ENCODE measurements at places on chromosomes 11 and 22. TPM values are rescaled to one million over a fixed set of nuclear protein-coding genes. Genes with fewer than 3 reads are reported as not detected.

DNA sequence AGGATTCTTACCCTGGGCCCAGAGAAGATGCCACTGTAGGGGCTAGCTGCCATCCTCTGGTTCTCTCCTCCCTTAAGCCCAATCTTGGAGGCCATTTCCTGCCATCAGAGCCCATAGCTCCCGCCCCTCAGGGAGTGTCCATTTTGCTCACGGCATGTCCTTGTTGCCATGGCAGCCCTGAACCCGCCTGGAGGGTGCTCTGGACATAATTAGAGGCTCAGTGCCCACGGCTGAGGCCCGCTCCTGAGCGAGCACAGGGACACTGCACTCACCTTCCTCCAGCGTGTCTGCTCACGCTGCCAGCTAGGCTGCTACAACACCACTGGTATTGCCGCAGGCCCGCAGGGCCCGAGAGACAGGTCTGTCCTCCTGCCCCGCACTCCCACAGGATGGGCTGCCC is 11.1 kb upstream of the SUSD2 start:
- no peaks in the 10 kb centered on the region for H3K27me3 ChIP-seq
- H3K27ac ChIP-seq: peak overlapping the region; percentile 53
- H3K36me3 ChIP-seq: peaks cover 70% of the 10 kb centered on the region
- no peak for DNase-seq

DNA sequence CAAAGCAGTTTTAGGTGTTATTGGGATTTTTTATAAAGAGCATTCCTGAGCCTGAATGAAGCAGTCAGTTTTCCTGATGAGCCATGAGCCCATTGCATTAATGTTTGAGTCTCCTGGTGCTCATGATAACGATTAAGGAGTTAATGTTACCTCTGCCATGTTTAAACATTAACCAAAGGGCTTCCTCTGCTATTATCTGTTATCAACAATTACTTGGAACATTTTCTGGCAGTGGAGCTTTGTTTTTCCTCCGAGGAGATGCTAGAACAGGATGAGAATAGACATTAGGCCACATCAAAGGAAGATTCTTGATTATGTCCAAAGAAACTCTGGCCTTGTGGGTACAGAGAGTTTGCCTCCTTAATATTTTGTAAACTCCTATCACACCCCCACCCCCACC is 49.9 kb downstream of the ZNRF3 start:
- H3K36me3 ChIP-seq: no peaks in the 10 kb centered on the region
- no peaks in the 10 kb centered on the region for H3K27me3 ChIP-seq
- DNase-seq: no peak

- H3K27ac ChIP-seq: no peak overlapping the region
- H3K4me3 ChIP-seq: no peak overlapping the region
- no peaks in the 10 kb centered on the region for H3K4me1 ChIP-seq
- no peak for DNase-seq
Measured at GRCh38 chr11:35605706-35606105, 12.6 kb upstream of the FJX1 start.

GRCh38 chr11:125379981-125380380 is 116.1 kb downstream of the FEZ1 start:
- no peak overlapping the region for H3K4me3 ChIP-seq
- no peaks in the 10 kb centered on the region for H3K36me3 ChIP-seq
- no peak overlapping the region for H3K27ac ChIP-seq
- H3K4me1 ChIP-seq: peaks cover 22% of the 10 kb centered on the region
- no peaks in the 10 kb centered on the region for H3K27me3 ChIP-seq

- peak overlapping the region; percentile 94 for H3K27ac ChIP-seq
- H3K4me3 ChIP-seq: no peak overlapping the region
- peak; percentile 97 for DNase-seq
- H3K27me3 ChIP-seq: no peaks in the 10 kb centered on the region
- H3K4me1 ChIP-seq: peaks cover 53% of the 10 kb centered on the region
- no peaks in the 10 kb centered on the region for H3K36me3 ChIP-seq
Measured at GRCh38 chr11:2888266-2888968, 2.8 kb upstream of the CDKN1C start.

GRCh38 chr11:10497371-10498021 is 42.4 kb downstream of the AMPD3 start:
- no peak overlapping the region for H3K27ac ChIP-seq
- no peaks in the 10 kb centered on the region for H3K36me3 ChIP-seq
- no peak overlapping the region for H3K4me3 ChIP-seq
- no peaks in the 10 kb centered on the region for H3K4me1 ChIP-seq
- no peak for DNase-seq
- no peaks in the 10 kb centered on the region for H3K27me3 ChIP-seq

Gene SLC7A4
- 0.39 TPM for total RNA-seq

DNA sequence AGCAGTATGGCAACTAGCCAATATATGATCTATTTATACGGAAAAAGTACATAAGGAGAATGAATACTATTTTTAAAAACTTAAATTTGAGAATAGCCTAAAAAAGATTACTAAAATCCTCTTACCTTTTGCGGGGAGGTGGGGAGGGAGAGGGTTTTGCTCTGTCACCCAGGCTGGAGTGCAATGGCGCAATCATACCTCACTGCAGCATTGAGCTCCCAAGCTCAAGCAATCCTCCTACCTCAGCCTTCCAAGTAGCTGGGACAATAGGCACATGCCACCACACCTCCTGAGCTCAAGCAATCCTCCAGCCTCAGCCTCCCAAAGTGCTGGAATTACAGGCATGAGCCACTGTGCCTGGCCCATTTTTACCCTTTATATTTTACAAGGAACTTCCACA is 82.0 kb downstream of the TTC28 start:
- no peaks in the 10 kb centered on the region for H3K27me3 ChIP-seq
- no peak overlapping the region for H3K4me3 ChIP-seq
- DNase-seq: no peak
- peaks cover 10% of the 10 kb centered on the region for H3K4me1 ChIP-seq
- no peaks in the 10 kb centered on the region for H3K36me3 ChIP-seq
- no peak overlapping the region for H3K27ac ChIP-seq

Gene NCAM1
- 83.5 TPM for total RNA-seq

DNA sequence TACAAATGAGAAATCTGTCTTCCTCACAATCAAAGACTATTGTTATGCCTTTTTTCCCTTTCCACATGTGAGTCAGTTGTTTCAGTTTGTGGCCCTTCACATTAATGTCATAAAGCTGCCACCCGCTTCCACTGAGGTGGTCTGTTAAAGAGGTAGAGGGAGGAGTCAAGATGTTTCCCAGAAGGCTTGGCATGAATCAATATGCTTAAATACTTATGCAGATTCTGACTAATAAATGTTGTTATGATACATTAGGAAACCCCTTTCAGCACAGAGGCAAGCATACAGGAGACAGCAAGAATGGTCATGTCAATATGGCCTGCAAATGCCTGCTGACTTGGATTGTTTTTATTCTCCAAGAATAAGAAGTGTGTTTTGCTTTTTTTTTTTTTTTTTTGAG is 6.5 kb downstream of the RTN3 start:
- H3K4me3 ChIP-seq: no peak overlapping the region
- H3K4me1 ChIP-seq: peaks cover 64% of the 10 kb centered on the region
- H3K27ac ChIP-seq: peak overlapping the region; percentile 14

Gene HEPN1
- not detected for total RNA-seq

DNA sequence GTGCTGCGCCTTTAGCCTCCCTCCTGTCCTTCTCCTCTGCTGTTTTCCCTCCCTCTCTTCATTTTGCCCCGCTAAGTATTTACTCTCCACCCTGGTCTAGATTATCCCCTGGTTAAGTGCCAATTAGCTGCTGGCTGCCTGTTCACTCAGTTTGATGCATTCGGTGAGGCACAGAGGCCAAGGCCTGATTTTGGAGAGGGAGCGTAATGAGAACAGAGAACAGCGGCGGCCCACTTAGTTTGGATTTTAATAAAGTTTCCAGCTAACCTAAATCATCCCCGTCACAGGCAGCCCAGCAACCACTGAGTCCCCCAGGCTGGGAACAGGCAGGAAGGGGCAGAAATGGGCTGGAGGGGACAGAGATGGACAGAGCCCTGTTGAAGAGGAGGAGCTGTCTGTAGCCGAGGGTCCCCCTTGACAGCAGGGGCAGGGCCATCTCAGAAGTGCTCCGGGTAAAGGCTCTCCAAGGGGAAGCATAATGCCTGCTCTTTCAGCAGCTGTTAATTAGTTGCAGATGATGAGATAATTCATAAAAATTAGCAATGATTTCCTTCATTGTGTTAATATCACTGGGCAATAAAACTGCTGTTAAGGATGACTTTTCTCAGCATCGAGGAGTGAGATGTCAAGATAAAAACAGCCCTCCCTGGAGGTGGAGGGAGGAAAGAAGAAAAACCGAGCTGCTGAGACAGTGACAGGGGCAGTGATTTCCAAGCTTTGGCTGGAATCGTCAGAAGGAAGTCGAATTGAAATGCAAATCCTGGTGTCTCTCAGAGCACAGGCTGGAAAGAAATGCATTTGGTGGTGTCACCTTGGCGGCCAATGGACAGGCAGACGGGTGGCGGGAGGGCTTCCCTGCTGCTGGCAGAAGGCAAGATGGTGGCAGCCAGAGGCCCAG is 170.1 kb downstream of the GRIK4 start:
- H3K4me1 ChIP-seq: peaks cover 4% of the 10 kb centered on the region
- no peak for DNase-seq
- H3K36me3 ChIP-seq: no peaks in the 10 kb centered on the region
- peaks cover 8% of the 10 kb centered on the region for H3K27me3 ChIP-seq
- H3K4me3 ChIP-seq: no peak overlapping the region
- H3K27ac ChIP-seq: no peak overlapping the region

Gene SLC43A3
- 26.6 TPM for total RNA-seq

Gene PARVA
- total RNA-seq: 228 TPM

- H3K27me3 ChIP-seq: no peaks in the 10 kb centered on the region
- no peaks in the 10 kb centered on the region for H3K36me3 ChIP-seq
- no peak overlapping the region for H3K4me3 ChIP-seq
- no peak for DNase-seq
Measured at GRCh38 chr11:61377461-61378160, 14.8 kb upstream of the TMEM216 start.

- H3K36me3 ChIP-seq: no peaks in the 10 kb centered on the region
- no peak overlapping the region for H3K27ac ChIP-seq
- H3K4me3 ChIP-seq: no peak overlapping the region
- no peaks in the 10 kb centered on the region for H3K27me3 ChIP-seq
- no peaks in the 10 kb centered on the region for H3K4me1 ChIP-seq
Measured at GRCh38 chr11:117901601-117902000, 25.1 kb upstream of the FXYD6 start.

Gene BAIAP2L2
- 0.33 TPM for total RNA-seq

Gene HORMAD2
- not detected for total RNA-seq

DNA sequence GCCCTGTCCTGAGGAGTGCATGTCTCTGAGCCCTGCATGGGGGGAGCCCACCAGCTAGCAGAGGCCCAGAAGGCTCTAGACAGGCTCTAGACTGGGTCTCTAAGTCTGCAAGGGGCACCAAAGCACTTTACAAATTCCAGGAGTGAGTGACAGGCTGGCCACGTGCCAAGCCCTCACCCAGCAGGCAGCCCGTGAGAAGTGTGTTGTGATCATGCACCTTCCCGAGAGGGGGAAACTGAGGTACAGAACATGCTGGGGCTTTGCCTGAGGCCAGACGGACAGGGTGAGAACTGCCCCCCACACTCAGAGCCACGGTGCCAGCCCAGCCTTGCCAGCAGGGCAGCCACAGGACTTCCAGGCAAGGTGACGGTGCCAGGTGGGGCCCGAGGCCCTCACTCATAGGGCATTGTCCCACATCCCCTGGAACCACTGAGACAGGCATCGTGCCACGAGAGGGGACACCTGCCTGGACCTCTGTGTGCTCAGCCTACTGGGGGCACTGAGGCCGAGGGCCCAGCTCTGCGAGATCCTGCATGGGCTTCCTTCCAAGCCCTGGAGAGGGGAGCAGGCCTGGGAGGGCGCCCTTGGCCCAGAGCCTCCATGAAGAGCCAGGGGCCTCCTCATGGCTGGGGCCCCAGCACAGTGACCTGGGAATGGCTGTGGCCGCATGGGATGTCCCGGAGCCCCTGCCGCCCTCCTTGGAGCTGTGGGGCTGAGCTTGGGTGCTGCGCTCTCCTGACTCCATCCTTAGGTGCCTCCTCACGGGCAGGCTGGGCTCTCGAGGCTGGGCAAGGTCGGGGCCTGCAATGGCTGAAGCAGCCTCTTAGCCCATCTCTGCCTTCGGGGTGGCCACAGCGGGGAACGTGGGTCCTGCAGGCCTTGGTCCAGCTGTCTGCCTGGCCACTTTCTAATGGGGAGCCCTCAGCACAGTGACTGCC is 121.5 kb downstream of the KCNQ1OT1 start:
- no peak overlapping the region for H3K27ac ChIP-seq
- H3K36me3 ChIP-seq: no peaks in the 10 kb centered on the region
- H3K27me3 ChIP-seq: no peaks in the 10 kb centered on the region
- no peak overlapping the region for H3K4me3 ChIP-seq

- no peak overlapping the region for H3K4me3 ChIP-seq
- H3K27me3 ChIP-seq: no peaks in the 10 kb centered on the region
- no peaks in the 10 kb centered on the region for H3K36me3 ChIP-seq
- H3K4me1 ChIP-seq: peaks cover 22% of the 10 kb centered on the region
- no peak overlapping the region for H3K27ac ChIP-seq
Measured at GRCh38 chr11:9001736-9002135, 2.1 kb downstream of the NRIP3 start.

GRCh38 chr22:24077416-24077815 is 66.3 kb downstream of the CABIN1 start:
- no peak overlapping the region for H3K27ac ChIP-seq
- H3K36me3 ChIP-seq: peaks cover 3% of the 10 kb centered on the region
- no peak overlapping the region for H3K4me3 ChIP-seq
- H3K4me1 ChIP-seq: peaks cover 7% of the 10 kb centered on the region

DNA sequence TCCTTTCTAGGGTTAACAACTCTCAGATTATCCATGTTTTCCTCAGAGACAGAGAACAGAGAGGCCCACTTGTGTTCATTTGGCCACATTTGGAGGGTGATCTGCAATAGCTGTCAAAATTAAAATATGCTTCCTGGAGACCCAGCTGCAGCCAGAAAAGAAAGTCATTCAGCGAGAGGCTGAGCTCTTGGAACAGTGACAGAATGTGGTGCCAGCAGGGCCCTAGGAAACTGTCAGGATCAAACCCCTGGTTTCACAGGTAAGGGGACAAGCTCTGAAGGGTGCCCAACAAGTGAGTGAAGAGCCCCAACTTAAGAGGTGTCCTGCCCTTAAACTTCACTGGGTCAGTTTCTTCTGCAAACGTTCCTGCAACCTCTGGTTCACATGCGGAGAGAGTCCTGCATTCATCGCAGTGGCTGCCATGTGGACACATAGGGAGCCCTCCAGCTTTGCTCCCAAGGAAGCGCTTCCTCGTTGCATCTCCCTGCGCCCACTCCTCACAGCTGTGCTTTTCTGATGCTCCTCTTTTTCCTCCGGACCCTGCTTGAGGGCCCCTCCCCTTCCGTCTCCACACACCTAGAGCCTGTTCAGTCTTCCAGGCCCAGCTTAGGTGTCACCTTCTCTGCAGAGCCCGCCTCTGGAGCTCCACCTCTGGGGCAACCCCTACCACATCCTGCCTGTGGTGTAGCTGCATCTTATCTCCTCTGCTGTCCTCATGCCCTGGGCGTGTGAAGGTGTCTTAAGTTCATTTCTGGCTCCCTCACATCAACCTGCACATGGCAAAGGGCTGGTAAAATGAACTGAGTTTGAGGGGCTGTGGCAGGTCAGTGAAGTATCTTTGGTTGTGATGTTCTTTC is 3.9 kb downstream of the UCP3 start:
- no peaks in the 10 kb centered on the region for H3K4me1 ChIP-seq
- H3K27me3 ChIP-seq: no peaks in the 10 kb centered on the region
- DNase-seq: no peak
- peaks cover 13% of the 10 kb centered on the region for H3K36me3 ChIP-seq
- no peak overlapping the region for H3K4me3 ChIP-seq

Data from esophagus muscularis mucosa (tissue), 4 donors.